ENCODE measurements at places on chromosomes 11 and 22. TPM values are rescaled to one million over a fixed set of nuclear protein-coding genes. Genes with fewer than 3 reads are reported as not detected.

OR52N4 gene
- total RNA-seq, result 1.9 TPM

DNA sequence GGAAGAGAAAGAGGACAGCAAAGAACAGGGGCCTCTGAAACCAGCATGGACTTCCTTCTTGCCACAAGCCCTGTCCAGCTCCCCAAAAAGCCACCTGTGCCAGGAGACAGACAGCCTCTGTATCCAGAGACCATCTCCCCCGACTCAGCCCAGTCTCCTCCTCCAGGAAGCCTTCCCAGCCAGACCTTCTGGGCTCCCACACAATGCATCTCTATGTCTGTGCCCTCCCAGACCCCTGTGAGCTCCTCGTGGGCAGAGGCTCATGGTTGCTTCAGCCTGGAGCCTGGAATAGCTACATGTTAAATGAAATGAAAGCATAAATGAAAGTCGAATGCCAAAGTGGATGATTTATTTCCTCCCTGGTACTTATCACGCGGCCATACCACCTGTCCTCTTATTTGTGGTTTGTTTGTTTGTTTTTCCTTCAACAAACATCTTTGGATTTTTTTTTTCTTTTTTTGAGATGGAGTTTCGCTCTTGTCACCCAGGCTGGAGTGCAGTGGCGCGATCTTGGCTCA, 7.3 kb upstream of the ARAP1 start:
- no peak for DNase-seq

- DNase-seq, result peak; percentile 62
Measured at GRCh38 chr11:110349138-110349996, 53.0 kb upstream of the RDX start.

- DNase-seq, result no peak
Measured at GRCh38 chr11:84866922-84867321, 760.2 kb downstream of the DLG2 start.

DNA sequence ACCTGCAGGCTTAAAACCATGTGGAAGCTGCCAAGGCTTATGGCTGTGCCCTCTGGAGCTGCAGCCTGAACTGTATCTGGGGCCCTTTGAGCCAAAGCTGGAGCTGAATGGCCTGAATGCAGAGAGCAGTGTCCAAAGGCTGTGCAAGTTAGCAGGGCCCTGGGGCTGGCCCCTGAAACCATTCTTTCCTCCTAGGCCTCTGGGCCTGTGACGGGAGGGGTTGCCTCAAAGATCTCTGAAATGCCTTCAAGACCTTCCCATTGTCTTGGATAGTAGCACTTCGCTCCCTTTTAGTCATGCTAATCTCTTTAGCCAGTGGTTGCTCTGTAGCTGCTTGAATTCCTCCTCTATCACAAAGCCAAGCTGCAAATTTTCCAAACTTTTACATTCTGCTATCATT, 12.8 kb upstream of the IFTAP start:
- no peak for DNase-seq

DNA sequence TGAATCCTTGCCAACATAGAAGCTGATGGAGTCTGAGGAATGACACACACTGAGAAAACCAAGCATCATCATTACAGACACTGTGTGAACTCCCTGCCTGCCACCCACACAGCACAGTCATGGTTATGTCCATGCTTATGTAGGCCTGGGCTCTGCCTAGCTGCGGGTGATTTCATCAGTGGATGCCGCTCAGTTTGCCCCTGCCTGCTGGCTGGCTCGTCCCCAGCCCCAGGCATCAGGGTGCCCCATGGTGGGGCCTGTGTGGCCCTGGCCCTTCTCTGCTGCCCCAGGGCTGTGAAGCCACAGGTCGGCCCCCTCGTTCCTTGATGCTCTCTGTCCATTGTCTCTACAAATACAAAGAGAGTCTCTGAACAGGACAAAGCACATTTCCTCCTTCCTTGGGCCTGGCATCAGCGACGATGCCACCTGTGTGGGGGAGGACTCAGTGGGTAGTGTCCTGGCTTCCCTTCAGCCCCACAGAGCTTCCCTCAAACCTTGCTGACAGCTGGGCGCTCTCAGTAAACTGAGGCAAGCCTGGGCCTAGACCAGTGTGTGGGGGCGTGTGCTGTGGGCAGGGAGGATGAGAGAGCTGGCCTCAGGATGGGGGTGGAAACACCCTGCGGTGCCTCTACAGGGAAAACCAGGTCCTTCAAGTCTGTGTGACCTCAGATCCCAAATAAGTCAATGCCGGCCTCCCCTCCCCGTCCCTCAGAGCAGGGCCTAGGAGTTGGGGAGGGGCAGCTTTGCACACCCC, 20.0 kb upstream of the TUB start:
- DNase-seq, result no peak

DNA sequence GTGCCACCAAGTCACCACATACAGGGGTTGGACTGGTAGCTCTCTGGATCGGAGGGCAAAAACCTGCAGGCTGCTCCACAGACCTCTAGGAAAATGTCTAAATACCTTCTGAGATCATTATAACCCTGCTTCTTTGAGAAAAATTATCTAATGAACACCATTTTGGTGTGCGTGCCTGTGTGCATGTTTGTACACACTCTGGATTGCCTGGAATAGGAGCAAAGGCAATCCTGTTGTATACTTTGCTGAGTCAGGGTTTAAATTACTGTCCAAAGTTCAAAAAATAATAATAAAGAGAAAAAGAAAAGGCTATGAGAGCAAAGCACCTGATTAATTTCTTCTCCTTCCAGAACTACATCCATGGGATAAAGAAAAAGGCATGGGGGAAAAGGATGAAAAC, 11.0 kb downstream of the JAML start:
- no peak for DNase-seq

DNA sequence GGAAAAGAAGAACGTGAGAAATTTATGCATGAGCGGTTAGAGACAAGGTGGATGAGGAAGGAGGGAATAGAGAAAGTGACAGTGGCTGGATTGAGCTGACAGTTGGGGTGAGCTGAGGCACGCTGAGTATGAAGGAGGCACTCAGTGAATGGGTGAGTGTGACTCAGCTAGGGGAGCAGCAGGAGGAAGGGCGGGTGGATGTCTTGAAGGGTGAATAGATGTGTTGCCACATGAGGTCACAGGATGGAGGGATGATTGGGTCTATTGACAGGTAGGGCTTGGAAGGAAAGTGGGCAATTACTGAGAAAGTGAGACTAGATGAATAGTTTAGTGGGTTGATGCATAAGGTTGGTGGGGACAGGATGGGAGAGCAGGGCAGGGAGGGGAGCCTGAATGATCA, 8.0 kb downstream of the IFITM10 start:
- no peak for DNase-seq

DNA sequence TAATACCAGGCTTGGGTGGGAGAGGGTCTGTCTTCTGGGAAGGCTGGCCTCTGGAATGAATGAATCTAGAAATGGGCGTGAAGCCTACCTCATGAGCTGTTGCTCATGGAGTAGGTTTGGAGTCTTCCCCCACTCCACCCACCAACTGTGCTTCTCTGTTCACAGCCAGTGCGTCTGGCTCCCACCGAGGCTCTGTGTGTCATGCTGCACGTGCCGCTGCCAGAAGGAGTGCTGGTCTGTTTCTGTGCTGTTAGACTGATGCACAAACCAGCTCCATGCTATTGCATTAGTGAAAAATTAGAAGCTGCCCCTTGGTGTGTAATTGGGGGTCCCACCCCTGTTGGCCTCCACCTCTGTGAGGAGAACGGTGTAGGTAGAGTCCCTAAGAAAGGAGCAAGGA, 132.3 kb upstream of the PARVA start:
- no peak for DNase-seq

Measured in activated CD4-positive, alpha-beta memory T cell treated with anti-CD3 and anti-CD28 coated beads, Interleukin-2, amount 10 ng/mL, durations not matched to agents 7 days and 5 days (primary cell).